Smooth muscle cell of the coronary artery (primary cell): ENCODE measurements at places on chromosomes 3 and 15. TPM values are rescaled to one million over a fixed set of nuclear protein-coding genes. Genes with fewer than 3 reads are reported as not detected.

The FRMD4B gene
- 0.70 and 3.2 TPM in 2 replicates for total RNA-seq

The BDH1 gene
- total RNA-seq, result 0.68 and 1.6 TPM in 2 replicates

The DNAH1 gene
- 1.7 and 8.3 TPM in 2 replicates for total RNA-seq

The C3orf85 gene
- not detected in 2 replicates for total RNA-seq

The ARPIN gene
- total RNA-seq, result 6.2 and 11.1 TPM in 2 replicates

The SLCO2A1 gene
- under 0.01 TPM in 1 of 2 replicates, not detected in the other for total RNA-seq

The ANKDD1A gene
- 3.2 and 15.3 TPM in 2 replicates for total RNA-seq
